HL-60 (cell line): ENCODE measurements at places on chromosomes 2 and 18.
A peak's percentile ranks its signal among the peaks of the same experiment; 100 is the strongest.

DNA sequence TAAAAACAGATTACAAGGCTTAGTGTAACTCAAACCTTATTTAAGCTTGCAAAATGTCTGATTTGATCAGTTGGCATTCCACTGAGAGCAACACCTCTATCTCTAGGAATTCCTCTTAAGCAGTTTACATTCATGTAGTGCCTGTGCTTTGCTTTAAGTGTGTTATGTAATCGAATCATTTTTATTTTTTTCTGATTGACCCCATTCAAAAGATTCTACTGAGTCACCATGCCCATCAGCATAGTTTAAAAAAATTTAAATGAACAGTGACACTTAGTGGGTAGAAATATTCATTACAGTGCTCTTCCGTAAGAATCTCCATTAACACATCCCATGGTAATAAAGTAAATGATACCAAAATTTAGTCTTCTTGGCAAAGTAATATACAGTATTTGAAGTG lies 67.8 kb upstream of the SLC4A10 start:
- DNase-seq, result no peak

GRCh38 chr2:46825939-46826568 lies 89.6 kb downstream of the MCFD2 start:
- DNase-seq, result no peak

- DNase-seq, result no peak
These were observed 63.2 kb downstream of the GNAL start for GRCh38 chr18:11752116-11752911.

DNA sequence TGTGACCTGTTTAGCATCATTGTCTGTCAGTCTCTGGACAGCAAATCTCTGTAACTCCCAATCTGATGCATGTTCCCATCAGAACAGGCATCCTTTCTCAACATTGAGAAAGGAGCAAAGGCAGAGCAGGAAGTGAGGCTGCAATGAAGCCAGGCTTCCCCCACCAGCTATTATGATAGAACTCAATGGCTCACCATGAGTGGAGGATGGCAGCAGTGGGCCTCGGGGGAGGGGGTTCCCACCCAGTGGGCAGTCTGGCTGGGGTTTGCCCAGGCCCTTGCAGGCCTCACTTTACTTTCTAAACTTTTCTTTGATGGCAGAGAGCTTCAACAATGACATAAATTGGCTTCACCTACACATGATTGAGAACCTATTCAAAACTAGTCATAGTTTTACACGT lies 240.6 kb upstream of the CXCR4 start:
- no peak for DNase-seq

DNA sequence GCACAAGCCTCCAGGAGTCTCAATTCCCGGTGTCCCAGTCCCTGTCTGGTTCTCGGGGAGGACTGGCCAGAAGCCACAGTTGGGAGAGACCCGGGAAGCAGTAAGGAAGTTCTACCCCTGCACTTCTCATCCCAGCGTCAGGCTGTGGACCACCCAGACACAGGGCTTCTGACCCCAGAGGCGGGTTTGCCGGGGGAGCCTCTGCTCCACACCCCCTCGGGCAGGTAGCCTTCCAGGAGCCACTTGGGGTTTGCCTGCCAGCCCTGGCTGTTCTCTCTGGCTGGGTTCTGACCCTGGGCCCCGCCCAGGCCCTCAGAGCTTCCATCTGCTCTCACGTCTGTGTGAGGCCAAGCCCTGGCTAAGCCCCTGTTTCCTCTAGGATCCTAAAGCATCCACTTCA lies 94.4 kb upstream of the GPC1 start:
- DNase-seq, result no peak

GRCh38 chr2:10844097-10844496 lies 31.5 kb upstream of the PDIA6 start:
- DNase-seq, result no peak

DNA sequence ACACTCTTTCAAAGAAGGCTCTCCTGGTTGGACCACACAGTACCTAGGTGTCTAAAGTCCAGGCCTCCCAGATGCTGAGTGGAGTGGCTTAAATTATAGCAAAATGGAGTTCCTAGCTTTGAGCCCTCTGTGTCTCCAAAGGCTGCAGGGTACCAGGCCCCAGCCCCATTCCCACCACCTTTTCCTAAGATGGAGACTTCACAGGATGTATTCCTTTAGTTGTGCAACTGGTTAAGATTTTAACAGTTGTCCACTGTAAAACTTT lies 4.9 kb downstream of the SMAD7 start:
- no peak for DNase-seq

DNA sequence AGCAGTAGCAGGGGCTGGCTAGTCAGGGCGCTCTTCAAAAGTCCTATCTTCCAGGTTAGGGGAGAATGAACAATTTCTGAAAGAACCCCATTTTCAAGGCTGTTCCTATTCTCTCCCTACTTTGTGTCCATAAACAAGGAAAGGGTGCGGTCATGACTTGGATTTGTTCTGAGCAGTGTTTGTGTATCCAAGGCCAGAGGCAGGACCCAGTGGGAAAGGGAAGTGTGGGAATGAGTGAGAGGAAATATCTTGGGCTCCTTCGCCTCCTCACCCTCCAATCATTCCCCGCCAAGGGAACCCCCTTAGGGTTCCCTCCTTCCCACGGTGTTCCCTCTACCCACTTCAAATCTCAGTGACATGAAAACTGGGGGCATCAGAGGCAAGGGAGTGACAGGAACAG lies 25.5 kb upstream of the SPTBN1 start:
- no peak for DNase-seq

GRCh38 chr2:33412920-33413319 lies 63.5 kb upstream of the RASGRP3 start:
- DNase-seq, result no peak

GRCh38 chr2:105373895-105374401 lies 24.9 kb downstream of the FHL2 start:
- DNase-seq, result no peak

- DNase-seq, result peak; percentile 74
These were observed 604 bp downstream of the RALBP1 start for GRCh38 chr18:9475643-9476591.

- DNase-seq, result no peak
These were observed 138.5 kb downstream of the RBMS1 start for GRCh38 chr2:160355080-160355479.

DNA sequence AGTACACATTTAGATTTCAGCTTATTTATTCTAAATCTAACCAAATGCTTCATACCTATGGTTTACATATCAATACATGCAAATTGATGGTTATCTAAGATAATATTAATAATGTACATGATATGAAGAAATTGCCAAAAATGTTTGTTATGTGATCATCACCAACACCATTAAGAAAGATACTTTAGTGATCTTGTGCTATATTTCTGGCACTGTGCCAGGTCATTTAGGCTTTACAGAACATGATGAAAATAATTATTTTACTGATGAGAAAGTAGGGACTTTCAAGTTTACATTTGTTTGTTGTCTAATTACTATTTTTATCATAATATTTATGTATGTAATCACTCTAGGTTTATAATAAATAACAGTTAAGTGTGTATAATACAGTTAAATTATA lies 158.3 kb downstream of the GULP1 start:
- no peak for DNase-seq

DNA sequence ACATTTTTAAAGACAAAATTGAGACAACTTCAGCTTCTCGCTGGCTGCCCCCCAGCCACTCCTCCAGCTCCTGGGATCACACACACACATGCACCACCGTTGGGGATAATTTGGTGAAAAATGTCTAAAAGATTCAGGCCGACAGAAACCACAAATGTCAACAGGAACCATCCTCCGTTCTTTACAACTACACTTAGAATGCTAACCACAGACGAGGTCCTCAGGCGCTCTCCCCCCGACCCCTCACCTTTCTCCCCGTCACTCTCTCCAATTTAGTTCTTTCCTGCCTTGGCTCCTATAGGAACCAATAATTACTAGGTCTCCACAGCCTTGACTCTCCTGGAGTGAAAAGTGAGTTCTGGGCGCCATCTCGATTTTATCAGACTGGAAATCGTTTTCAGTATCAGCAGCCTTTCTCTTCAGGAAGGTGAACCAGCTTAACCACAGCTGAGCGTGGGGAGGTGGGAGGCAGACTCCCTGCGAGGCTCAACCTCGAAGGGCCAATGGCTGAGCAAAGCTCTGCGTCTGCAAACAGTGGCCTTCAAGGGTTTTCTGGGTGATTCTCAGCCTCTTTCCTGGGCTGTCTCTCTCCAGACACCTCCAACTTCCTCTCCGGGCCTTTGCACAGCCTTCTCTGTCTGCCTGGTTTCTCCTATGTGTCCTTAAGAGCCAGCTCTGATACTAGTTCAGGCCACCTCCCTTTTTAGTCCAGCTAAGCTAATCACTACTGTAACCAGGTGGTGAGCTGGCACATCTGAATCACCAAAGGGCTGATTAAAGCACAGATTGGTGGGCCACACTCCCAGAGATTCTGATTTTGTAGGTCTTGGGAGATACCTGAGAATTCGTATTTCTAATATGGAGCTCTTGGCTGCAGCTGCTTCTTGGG lies 115.7 kb upstream of the COPS8 start:
- no peak for DNase-seq

GRCh38 chr2:238950551-238950950 lies 102.7 kb downstream of the TWIST2 start:
- DNase-seq, result no peak

DNA sequence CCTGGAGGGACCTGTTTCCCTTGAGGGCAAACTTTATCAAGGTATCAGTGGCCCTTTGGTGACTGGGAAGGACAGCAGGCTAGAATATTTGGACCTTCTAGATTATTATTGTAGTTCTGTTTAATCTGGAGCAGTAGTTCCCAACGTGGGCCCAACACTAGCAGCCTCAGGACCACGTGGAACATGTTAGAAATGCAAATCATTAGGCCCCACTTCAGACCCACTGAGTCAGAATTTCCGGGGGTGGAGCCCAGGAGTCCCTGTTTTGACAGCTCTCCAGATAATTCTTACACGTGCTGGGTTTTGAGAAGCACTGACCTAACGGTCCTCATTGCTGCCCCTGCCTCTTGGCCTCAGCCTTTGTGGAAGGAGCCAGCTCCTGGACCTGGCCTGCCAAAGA lies 25.5 kb upstream of the DYNC2LI1 start:
- no peak for DNase-seq

DNA sequence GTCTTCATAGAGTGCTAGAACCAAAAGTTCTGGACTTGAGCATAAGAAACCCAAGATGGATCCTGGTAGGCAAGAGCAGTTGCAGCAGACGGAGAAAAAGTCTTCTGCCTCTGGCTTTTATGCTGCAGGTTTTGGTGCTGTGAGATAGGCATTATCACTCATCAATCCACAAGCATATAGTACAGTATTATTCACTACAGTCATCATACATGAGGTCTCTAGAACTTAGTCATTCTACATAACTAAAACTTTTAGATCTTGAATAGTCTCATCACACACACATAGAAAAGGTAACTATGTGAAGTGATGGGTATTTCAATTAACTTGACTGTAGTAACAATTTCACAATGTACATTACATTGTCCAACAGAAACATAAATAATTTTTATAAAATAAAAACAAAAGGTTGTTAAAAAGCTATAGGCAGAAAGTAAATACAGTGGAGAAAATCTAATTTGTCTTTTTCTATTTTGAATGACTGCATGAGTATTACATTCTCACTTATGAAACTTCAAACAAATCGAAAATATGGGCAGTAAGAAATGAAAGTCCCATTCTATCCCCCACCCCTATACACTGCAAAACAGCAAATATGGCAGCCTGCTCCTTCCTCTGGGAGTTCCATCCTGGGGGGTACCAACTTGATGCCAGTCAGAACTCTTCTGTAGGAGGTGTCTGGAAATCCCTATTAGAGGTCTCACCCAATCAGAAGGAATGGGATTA lies 534.3 kb upstream of the ACVR2A start:
- DNase-seq, result no peak

DNA sequence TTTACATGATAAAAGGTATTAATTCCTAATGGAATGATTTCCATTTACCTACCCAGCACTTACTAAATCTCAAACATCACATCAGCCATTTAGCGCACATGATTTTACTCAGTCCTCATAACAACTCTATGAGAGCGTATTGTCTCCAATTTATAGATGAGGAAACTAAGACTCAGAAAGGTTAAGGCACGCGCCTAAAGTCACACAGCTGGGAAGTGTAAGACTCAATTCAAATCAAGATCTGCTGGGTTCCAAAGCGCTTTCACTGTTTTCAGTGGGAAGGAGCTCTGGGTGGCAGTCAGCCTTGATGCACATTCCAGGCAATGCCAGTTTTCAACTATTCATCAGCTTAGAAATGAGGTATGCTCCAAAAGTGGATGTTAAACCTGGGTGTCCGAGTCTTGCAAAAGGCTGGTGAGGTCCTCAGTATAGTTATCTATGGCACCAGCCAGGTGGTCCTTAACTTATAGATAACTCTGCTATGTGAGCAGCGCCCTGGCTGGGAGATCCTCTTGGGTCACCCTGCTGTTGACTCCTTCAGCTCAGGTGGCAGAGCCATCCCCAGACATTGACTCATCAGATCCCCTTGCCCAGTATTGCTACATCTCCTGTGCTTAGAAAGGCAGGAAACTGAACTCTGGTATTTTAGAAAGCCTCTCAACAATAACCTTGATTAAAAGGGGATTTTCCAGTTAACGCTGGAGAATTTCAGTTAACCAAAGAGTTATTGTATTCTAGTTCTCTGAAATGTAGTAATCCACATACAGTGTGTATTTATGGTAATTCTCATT lies 47.1 kb downstream of the SLC4A1AP start:
- DNase-seq, result no peak

DNA sequence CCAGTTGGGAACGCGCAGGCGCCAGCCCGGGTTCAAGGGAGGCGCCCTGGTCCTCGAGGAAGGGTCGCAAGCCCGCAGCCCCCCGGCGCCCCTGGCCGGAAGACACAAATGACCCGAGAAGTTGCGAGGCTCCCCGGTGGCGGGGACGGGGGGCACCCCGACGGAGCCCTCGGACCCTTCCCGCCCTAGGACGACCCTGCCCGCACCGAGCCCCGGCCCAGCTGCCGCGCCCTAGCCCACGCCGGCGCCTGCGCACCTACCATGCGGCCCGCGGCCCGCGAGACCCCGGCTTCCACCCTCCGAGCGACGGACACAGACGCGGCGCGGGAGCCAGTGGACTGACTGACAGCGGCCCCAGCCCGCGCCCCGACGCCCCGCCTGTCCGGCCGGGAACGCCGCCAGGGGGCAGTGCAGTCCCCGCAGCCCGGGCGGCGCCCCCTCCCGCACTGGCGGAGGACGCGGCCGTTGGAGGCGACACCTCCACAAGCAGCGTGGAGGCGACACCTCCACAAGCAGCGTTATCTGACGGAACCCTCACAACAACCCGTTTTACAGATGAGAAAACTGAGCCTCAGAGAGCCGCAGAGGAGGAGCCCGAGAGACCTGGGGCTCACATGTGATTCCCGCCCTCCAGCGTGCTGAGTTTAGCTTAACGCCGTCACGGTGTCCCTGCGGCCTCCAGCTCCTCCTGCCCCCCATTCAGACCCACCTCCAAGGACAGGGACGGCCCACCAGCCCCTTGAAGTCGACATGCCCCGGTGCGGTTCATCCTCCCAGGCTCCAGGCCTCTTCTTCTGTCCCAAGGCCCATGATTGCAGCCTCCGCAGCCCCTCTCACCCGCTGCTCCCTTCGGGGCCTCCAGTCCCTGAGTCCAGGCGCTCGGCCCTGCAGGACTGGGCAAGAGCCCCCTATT lies at the start of gene NMUR1:
NMUR1 (minus strand) TSS at position 347 of the 913 bp plus-strand sequence; CDS start at position 263, 84 bp downstream.
- DNase-seq, result peak; percentile 36

DNA sequence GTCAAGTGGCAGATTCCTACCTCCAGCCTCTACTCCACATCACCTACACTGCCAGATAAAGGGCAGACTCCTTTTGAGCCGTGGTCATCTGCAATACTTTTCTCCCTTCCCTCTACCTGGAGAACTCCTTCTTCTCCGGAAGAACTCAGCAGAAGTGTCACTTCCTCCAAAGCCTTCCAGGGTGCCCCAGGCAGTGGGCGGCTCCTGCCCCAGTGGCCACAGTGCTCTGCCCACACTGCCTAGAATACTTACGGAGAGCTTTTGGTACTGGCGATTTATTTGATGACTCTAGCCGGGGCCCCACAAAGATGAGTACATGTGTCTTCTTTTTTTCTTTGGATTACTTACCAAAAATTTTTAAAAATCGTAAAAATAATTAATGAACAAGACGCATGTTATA lies 39.7 kb downstream of the FOSL2 start:
- no peak for DNase-seq
